Head of caudate nucleus (tissue), 42 donors: ENCODE measurements at places on chromosomes 6 and 20.
A peak's percentile ranks its signal among the peaks of the same experiment; 100 is the strongest.

GRCh38 chr6:44967481-44967880, 360.6 kb upstream of the RUNX2 start:
- DNase-seq, result no peak

DNA sequence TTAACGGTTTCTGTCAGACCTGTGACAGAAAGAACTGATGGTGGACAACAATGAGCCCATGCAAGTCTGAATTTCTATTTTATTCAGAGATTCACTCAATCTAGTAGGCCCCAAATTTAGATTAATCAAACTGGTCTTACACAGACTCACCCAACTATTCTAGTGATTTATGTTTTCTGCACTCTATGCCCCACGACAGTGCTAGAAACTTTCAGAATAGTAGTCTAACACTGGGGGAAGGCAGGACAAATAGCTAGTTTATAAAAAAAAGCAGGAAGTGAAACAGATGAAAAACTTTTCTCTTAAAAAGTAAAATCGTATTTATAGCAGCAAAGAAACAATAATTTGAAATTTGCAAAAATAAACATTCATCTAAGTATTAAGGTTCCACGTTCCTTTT, 5.0 kb downstream of the TCP11 start:
- no peak for DNase-seq

GRCh38 chr6:158737082-158737709, 82.0 kb downstream of the EZR start:
- DNase-seq, result no peak

GRCh38 chr6:35243386-35243958, 16.1 kb upstream of the ZNF76 start:
- DNase-seq, result no peak

GRCh38 chr20:19205981-19206396, 6.5 kb upstream of the SLC24A3 start:
- peak; percentile 78 for DNase-seq

DNA sequence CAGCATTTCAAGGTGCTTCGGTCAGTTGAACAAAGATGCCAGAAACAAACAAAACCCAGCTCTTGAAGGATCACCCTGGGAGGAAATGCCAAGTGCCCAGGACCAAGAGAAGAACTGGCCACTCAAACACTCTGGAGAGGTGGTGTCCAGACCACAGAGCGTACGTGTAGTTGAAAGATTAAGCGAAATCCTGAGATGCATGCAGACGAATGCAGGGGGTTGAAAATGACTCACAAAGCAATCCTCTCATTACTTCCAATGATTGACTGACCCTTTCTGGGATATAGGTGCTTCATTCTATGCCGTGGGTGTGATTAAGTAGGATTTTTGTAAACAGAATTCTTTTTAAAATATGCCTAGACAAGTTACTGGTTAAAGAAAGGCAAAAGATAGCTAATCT, 71.5 kb upstream of the ATXN1 start:
- no peak for DNase-seq

- no peak for DNase-seq
These were observed 736.2 kb upstream of the ADGRB3 start for GRCh38 chr6:67898875-67899274.

DNA sequence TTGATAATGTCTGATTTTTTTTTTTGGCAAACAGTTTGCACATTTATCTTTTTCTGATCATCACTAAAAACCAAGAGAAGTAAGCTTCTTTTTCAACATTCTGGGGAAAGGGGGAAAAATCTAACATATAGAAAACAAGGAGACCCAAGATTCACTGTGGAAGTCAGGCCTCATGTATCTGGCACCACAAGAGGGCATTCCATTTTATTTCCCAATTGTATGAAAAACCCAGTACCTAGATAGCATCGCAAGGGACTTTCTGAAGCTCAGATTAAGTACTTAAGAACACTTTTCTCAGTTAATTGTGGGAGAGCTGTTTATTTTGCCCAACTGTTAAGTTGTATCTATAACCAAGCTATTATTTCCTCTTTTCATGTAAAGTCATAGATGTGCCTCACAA, 152.9 kb downstream of the KLHL32 start:
- DNase-seq, result no peak

DNA sequence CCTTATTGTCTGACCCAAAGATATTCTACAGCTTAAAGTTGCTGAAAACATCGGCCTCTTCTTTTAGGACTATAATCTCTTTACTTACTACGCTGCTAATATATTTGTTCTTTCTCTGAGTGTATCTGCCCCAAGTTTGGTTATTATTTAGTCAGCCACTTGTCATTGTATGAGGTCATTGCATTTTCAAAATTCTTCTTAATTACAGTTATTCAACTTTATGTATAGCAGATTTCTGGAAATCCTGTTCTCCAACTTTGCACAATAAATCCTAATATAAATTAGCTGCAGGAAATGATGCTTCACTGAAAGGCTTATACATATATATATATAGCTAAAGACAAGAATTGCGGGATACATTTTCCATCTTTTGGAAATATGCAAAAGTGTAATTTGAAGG, 88.5 kb upstream of the HIVEP1 start:
- no peak for DNase-seq

- no peak for DNase-seq
These were observed 104.8 kb downstream of the CDH26 start for GRCh38 chr20:60063048-60063451.

DNA sequence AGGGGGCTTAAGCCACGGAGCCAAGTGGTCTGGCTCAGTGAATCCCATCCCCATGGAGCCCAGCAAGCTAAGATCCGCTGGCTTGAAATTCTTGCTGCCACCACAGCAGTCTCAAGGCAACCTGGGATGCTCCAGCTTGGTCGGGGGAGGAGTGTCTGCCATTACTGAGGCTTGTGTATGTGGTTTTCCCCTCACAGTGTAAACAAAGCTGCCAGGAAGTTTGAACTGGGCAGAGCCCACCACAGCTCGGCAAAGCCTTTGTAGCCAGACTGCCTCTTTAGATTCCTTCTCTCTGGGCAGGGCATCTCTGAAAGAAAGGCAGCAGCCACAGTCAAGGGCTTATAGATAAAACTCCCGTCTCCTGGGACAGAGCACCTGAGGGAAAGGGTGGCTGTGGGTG, 25.5 kb upstream of the IL20RA start:
- no peak for DNase-seq
